Adrenal gland (tissue), 19 donors: ENCODE measurements at places on chromosomes 7 and 10. TPM values are rescaled to one million over a fixed set of nuclear protein-coding genes. Genes with fewer than 3 reads are reported as not detected.

The SPDYE6 gene
- not detected for total RNA-seq

DNA sequence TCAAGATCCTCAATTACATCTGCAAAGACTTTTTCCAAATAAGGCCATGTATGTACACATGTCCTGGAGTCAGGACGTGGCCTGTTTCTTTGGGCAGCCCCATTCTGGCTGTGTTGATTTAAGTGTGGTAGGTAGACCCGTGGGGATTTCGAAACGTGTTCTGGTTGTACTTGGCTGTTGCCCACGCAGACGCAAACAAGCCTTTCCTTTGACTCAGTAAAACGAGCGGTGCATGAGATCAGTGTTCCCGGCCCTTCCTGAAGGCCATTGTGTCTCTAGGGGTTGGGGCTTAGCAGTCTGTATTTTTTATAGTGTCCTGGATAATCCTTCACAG, 64.8 kb upstream of the DNAJB6 start:
- H3K27ac ChIP-seq, result peak overlapping the region; percentile 50
- H3K36me3 ChIP-seq, result peaks cover 16% of the 10 kb centered on the region
- DNase-seq, result peak; percentile 88
- peaks cover 19% of the 10 kb centered on the region for H3K4me1 ChIP-seq
- H3K27me3 ChIP-seq, result no peaks in the 10 kb centered on the region

GRCh38 chr7:100830396-100830795, 3.1 kb upstream of the EPHB4 start:
- DNase-seq, result no peak
- H3K27me3 ChIP-seq, result no peaks in the 10 kb centered on the region
- no peak overlapping the region for H3K27ac ChIP-seq
- no peak overlapping the region for H3K4me3 ChIP-seq
- H3K36me3 ChIP-seq, result no peaks in the 10 kb centered on the region
- peaks cover 14% of the 10 kb centered on the region for H3K4me1 ChIP-seq

GRCh38 chr10:6208799-6209235, 6.1 kb downstream of the PFKFB3 start:
- peaks cover 9% of the 10 kb centered on the region for H3K4me1 ChIP-seq
- no peak overlapping the region for H3K27ac ChIP-seq
- no peak for DNase-seq

The SEMA4G gene
- total RNA-seq, result 19.0 TPM

GRCh38 chr7:8371742-8372141, 61.7 kb upstream of the NXPH1 start:
- H3K27me3 ChIP-seq, result no peaks in the 10 kb centered on the region
- no peak overlapping the region for H3K27ac ChIP-seq
- no peaks in the 10 kb centered on the region for H3K4me1 ChIP-seq
- H3K4me3 ChIP-seq, result no peak overlapping the region
- H3K36me3 ChIP-seq, result no peaks in the 10 kb centered on the region

GRCh38 chr10:126663328-126663727, 7.2 kb downstream of the C10orf90 start:
- no peaks in the 10 kb centered on the region for H3K36me3 ChIP-seq
- no peak overlapping the region for H3K4me3 ChIP-seq
- no peak overlapping the region for H3K27ac ChIP-seq
- DNase-seq, result no peak
- peaks cover 9% of the 10 kb centered on the region for H3K27me3 ChIP-seq

DNA sequence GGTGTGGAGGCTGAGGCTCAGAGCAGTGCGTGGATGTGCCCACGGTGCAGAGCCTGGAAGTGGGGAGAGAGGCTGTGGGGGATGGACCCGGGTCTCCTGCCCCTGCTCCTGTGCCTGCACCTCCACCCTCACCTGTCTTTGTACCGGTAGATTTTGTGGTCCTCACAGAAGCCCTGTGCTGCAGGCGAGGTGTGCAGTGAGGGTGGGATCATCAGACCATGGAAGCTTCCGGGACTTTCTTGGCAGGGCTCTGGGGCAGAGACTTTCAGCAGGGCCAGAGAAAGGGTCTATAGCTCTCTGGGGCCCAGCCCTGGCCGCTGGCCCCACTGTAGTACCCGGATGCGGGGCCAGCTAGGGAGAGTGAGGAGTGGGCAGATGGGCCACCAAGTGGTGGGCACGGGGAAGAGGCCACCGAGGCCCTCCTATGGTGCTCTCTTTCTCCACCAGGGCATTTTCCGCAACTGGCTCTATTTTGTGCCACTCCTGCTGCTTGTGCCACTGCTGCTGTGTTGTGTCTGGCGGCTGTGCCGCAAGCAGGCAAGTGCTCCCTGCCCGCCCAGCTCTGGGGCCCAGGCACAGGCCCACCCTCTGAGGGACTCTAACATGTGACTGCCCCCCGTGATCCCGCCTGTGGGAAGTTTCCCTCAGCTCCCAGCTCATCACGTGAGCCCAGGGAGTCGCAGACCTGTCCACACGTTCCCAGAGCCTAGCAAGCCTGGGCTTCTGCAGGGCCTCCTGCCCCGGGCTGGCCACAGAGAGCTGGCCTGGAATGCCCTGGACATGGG, 22.1 kb downstream of the ANTXRL start:
- no peak overlapping the region for H3K4me3 ChIP-seq
- H3K27ac ChIP-seq, result no peak overlapping the region
- no peaks in the 10 kb centered on the region for H3K4me1 ChIP-seq
- no peak for DNase-seq

GRCh38 chr10:83935339-83935736, 204.0 kb upstream of the GHITM start:
- H3K4me1 ChIP-seq, result no peaks in the 10 kb centered on the region
- no peaks in the 10 kb centered on the region for H3K36me3 ChIP-seq
- DNase-seq, result no peak
- H3K27ac ChIP-seq, result no peak overlapping the region
- no peak overlapping the region for H3K4me3 ChIP-seq

The FOXK1 gene
- 10.4 TPM for total RNA-seq

The CH25H gene
- 3.1 TPM for total RNA-seq

GRCh38 chr10:98694883-98695282, 248.1 kb upstream of the HPS1 start:
- H3K36me3 ChIP-seq, result no peaks in the 10 kb centered on the region
- no peak overlapping the region for H3K27ac ChIP-seq

The BMPER gene
- total RNA-seq, result 1.8 TPM

The AKR1C4 gene
- total RNA-seq, result not detected

The WDR11 gene
- 42.8 TPM for total RNA-seq

DNA sequence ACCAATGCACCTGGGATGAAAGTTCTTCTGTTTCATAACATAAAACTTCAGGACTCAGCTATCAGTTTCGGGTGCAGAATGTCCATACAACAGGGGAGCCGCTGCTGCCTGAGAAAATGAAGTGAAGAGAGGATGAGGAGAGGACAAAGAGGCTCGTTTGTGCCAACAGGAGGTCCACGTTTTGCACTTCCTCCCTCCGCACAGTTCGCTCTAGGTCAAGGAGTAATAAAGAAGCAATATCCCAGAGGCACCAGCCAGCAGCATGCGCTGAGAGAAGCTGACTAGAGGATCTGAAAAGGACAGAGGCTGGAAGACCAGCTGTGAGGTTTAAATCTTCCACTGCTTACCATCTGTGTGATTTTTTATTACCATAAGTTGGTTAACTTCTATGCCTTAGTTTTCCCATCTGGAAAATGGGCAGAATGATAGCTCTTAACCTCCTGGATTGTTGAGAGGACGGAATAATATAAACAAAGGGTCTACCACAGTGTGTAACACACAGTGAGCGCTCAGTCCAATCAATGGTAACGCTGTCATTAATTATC, 709 bp downstream of the GPAM start:
- no peak overlapping the region for H3K4me3 ChIP-seq
- DNase-seq, result no peak
- peaks cover 25% of the 10 kb centered on the region for H3K4me1 ChIP-seq
- no peaks in the 10 kb centered on the region for H3K27me3 ChIP-seq
- H3K27ac ChIP-seq, result peak overlapping the region; percentile 79

GRCh38 chr10:80611481-80612185, 73.9 kb downstream of the SH2D4B start:
- no peaks in the 10 kb centered on the region for H3K36me3 ChIP-seq
- H3K27me3 ChIP-seq, result no peaks in the 10 kb centered on the region

The VWC2 gene
- under 0.01 TPM for total RNA-seq

The ASAH2 gene
- 5.9 TPM for total RNA-seq

DNA sequence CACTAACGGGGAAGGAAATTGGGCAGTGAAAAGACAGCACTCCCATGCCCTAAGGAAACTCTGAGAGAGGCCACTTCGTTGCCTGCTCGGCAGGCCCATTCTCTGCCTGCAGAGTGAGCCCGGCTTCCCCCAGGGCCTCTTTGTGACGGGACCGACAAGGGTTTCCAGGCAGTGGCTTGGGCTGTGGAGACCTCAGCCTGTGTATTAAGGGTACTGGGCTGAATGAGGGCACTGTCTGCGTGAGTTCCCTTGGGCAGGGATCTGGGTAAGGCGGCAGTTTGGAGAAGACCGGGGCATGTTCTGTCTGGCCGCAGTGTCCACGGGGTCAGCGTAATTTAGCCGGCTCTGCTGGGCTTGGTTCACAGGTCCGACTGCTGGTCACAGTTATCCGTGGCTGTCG, 237.2 kb downstream of the MGMT start:
- H3K4me1 ChIP-seq, result no peaks in the 10 kb centered on the region
- H3K36me3 ChIP-seq, result no peaks in the 10 kb centered on the region
- no peaks in the 10 kb centered on the region for H3K27me3 ChIP-seq
- no peak overlapping the region for H3K27ac ChIP-seq
- no peak overlapping the region for H3K4me3 ChIP-seq

- no peaks in the 10 kb centered on the region for H3K36me3 ChIP-seq
- H3K4me3 ChIP-seq, result peak within 1 kb of the TSS; percentile 81
- no peaks in the 10 kb centered on the region for H3K27me3 ChIP-seq
- peak within 1 kb of the TSS; percentile 89 for H3K27ac ChIP-seq
Observed at GRCh38 chr7:99918959-99919813, at the start of gene TRIM4. Gene TRIM4 (minus strand): TSS chr7:99919530. CDS start chr7:99919401, 129 bp downstream.

The CDNF gene
- 4.8 TPM for total RNA-seq

GRCh38 chr7:110051372-110051771, 1039.6 kb upstream of the LRRN3 start:
- no peak overlapping the region for H3K27ac ChIP-seq
- DNase-seq, result no peak
- no peaks in the 10 kb centered on the region for H3K36me3 ChIP-seq
- no peak overlapping the region for H3K4me3 ChIP-seq
- no peaks in the 10 kb centered on the region for H3K4me1 ChIP-seq
- no peaks in the 10 kb centered on the region for H3K27me3 ChIP-seq

GRCh38 chr7:98860071-98860470, 9.7 kb downstream of the TMEM130 start:
- H3K36me3 ChIP-seq, result no peaks in the 10 kb centered on the region
- H3K4me3 ChIP-seq, result no peak overlapping the region
- no peaks in the 10 kb centered on the region for H3K4me1 ChIP-seq
- H3K27ac ChIP-seq, result no peak overlapping the region
- H3K27me3 ChIP-seq, result no peaks in the 10 kb centered on the region
- no peak for DNase-seq

DNA sequence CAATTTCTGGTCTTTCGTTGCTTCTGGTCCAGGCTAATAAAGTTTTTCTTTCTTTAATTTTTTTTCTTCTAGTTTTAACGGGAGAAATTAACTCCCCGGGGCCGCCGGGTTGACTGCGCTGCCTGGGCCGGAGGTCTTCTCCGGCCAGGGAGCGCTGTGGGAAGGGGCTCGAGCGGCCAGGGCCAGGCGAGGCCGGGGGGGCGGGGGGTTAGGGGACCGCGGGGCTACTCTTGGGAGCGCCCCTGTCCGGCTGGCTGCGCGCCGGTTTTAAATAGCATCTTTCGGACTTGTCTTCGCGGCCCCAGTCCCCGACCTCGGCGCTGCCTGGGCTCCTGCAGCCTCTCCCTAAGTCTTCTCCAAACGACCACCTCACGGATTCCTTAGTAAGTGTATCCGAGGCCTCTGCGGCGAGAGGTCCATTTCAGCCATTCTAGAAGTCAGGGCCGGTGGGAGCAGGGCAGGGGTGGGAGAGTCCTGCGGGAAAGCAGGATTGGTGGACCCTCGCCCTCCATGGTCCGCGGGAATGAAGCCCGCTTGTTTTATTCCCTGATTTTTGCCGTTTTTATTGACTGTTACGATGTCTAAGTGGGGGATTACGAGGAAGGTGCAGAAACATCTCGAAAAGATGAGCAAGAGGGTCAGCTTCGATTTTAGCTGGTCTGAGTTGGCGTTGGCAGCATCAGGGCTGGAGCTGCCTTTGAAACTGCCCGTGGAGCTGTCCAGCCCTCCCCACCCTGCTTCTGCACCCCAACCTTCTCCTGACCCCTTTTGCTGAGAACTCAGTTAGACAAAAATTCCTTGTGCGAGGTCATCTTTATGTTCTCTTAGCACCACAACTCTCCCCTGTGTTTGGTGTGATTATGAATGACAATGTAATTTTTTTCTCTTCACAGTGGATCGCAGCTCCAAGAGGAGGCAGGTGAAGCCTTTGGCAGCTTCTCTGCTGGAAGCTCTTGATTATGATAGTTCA, 555 bp downstream of the PHF14 start:
- H3K4me3 ChIP-seq, result peak overlapping the region; percentile 9
- H3K36me3 ChIP-seq, result peaks cover 5% of the 10 kb centered on the region
- no peaks in the 10 kb centered on the region for H3K27me3 ChIP-seq
- DNase-seq, result peak; percentile 45
- H3K27ac ChIP-seq, result peak overlapping the region; percentile 21

The ZNF804B gene
- total RNA-seq, result 0.09 TPM

The BLNK gene
- total RNA-seq, result 8.5 TPM

The GPR26 gene
- total RNA-seq, result not detected
